ENCODE measurements at places on chromosomes 11 and 22.

- DNase-seq, result no peak
These were observed 562 bp downstream of the DGAT2 start for GRCh38 chr11:75768909-75769771.

DNA sequence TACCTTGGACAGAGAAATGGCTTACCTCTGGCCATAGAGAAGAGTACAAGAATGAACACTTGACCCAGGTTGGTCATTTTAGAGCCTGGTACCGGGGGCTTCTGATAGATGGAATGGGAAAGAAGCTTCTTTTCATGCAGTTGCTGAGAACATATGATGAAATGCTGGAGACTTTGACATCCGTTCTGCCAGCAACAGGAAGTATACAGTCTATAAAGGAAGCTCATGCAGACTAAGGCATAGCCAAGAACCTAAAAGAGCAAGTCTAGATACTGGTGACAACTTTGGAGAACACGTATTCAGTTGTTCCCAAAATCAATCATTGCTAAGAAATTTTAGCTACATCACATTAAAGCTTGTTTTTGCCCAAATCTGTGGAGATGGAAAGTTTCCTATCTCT is 894.6 kb downstream of the METTL15 start:
- DNase-seq, result no peak

- peak; percentile 70 for DNase-seq
These were observed 31.6 kb downstream of the EIF3F start for GRCh38 chr11:8018484-8019313.

DNA sequence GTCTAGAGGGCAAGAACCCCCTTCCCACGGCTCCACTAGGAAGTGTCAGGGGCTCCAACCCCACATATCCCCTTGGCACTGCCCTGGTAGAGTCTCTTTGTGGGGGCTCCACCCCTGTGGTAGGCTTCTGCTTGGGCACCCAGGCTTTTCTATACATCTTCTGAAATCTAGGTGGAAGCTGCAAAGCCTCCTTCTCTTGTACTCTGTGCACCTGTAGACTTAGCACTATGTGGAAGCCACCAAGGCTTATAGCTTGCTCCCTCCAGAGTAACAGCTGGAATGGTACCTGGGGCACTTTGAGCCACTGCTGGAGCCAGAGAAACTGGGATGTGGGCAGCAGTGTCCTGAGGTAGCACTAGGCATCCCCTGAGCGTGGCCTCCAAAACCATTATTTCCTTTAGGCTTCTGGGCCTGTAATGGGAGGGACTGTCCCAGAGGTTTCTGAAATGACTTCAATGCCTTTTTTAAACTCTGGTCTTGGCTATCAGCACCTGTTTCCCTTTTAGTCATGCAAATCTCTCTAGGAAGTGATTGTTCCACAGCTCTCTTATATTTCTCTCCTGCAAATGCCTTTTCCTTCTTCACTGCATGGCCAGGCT is 68.4 kb downstream of the TRAF6 start:
- no peak for DNase-seq

DNA sequence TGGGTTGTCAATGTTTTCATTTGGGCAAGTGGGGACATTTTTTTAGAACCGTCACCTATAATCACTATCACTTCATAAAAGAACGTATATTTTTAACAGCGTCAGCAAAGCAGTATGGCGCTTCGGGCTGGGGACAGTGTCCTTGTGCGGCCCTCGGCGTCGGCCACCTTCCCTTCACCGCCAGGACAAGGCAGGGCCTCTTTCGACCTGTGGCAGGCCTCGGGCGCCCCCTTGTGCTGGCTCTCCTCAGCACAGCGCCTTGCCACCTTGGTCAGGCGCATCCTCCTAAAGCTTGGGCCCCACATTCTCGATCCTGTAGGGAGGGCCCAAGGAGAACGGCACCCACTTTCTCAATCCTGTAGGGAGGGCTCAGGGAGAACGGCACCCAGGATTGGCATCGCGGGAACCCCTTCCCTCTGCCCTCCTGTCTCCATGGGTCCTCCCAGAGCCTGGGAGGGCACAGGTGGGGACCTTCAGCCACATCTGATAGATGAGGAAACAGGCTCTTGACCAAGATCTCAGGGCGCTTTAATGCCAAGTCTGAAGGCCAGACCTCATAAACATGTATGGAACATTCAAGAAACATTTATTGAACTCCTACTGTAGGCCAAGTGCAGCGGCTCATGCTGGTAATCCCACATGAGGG is 11.5 kb upstream of the FADD start:
- peak; percentile 62 for DNase-seq

- no peak for DNase-seq
These were observed 134.6 kb downstream of the ST3GAL4 start for GRCh38 chr11:126489836-126490660.

GRCh38 chr11:17508306-17508705 is 31.7 kb upstream of the ABCC8 start:
- no peak for DNase-seq

- DNase-seq, result no peak
These were observed 36.0 kb downstream of the SYT13 start for GRCh38 chr11:45250035-45250718.

GRCh38 chr22:24506802-24507438 is 11.8 kb downstream of the UPB1 start:
- DNase-seq, result no peak

- DNase-seq, result no peak
These were observed 62.6 kb downstream of the SWAP70 start for GRCh38 chr11:9726321-9727022.

- no peak for DNase-seq
These were observed 430.3 kb downstream of the SOX6 start for GRCh38 chr11:15926071-15926470.

DNA sequence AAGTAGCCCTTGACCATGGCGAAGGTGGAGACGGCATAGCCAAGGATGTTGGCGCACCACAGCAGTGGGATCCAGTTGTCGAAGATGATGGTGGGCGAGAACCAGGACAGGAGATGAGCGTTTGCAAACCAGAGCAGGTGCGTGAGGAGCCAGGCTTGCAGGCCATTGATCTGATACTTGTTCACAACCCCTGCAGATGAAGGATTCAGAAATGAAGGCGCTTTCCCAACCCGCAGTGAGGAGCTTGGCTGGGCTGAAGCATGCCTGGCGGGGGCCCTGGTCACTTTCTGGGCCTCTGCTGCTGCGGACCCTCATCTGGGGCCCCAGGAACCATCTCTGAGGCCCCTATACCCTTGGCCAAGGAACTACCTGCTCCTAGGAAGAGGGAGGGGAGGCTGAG is 6.9 kb downstream of the DHCR7 start:
- no peak for DNase-seq

GRCh38 chr11:69638941-69639681 is 1.8 kb upstream of the CCND1 start:
- peak; percentile 94 for DNase-seq

DNA sequence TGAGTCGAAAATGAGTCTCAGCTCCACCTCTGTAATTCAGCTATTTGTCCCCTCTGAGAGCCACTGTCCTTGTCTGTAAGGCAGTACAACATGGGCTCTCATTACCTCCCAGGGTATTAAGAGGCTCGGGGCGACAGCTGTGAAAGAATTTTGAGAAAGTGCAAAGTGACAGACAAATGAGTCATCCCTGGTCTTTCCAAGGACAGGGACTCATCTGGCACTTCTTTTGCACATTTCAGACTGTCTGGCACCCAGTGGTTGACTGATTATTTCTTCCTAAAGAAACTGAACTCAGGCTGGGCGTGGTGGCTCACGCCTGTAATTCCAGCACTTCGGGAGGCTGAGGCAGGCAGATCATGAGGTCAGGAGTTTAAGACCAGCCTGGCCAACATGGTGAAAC is 62.1 kb upstream of the ARFGAP3 start:
- no peak for DNase-seq

- DNase-seq, result no peak
These were observed 14.6 kb upstream of the SERGEF start for GRCh38 chr11:18027475-18027874.

GRCh38 chr22:44505796-44506354 is 7.8 kb upstream of the RTL6 start:
- no peak for DNase-seq

- DNase-seq, result no peak
These were observed 53.1 kb upstream of the NAV2 start for GRCh38 chr11:19659529-19659928.

- no peak for DNase-seq
These were observed 82.2 kb upstream of the AKIP1 start for GRCh38 chr11:8828580-8829361.

DNA sequence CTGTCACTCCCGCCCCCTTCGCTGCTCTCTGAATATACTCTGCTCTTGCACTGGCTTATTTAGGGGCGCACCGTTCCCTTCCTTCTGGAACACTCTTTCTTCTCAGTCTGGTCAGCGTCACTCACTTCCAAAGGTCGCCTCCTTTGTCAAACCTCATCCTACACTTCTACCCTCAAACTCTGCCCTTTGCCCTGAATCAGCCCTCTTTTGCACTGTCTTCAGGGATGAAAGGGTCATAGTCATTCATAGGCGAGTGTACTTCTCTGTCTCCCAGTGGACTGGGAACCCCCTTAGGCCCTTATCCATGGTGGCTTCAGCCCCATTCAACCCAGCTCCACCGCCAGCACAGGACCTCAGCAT is 15.4 kb downstream of the MOGAT2 start:
- DNase-seq, result no peak

GRCh38 chr22:38312261-38312800 is 4.9 kb downstream of the CSNK1E start:
- no peak for DNase-seq

DNA sequence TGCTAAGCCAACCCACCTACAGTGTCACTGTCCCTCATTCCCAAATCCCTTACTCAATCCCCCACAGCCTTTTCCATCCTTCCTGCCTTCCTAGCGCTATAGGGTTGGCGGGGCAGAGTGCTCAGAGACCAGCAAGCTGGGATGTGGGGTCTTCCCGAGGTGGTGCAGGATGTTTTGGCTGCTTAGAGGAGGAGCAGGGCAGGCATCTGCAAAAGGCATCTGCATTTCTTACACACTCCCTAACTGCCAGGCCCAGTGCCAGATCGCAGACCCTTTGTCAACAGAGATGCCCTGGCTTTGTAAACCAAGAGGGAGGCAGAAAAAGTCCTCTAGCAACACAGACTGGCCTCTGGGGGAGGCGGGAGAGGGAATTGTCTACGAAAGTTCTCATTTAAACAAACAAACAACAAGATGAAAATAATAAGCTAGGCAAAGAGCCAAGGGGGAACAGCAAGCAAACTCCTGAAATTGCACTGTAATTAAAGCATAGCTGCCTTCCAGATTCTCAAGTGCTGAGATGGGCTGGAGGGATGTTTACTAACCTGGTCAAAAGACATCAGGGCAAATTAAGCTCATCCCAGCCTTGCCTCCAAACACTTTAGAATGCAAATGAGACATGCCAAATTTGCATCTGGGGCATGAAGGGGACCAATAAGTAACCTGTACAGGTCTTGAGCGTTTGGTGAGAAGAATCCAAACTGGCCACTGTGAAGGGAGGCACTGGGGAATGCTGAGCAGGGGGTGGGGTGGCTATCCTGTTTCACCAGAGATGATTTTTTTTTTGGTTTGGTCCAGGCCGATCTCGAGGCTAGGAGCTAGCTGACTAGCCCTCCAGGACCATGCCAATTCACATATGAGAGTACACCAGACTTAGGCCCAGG is 38.1 kb upstream of the ADA2 start:
- DNase-seq, result no peak

- DNase-seq, result no peak
These were observed 6.1 kb downstream of the CTSF start for GRCh38 chr11:66562275-66562674.

DNA sequence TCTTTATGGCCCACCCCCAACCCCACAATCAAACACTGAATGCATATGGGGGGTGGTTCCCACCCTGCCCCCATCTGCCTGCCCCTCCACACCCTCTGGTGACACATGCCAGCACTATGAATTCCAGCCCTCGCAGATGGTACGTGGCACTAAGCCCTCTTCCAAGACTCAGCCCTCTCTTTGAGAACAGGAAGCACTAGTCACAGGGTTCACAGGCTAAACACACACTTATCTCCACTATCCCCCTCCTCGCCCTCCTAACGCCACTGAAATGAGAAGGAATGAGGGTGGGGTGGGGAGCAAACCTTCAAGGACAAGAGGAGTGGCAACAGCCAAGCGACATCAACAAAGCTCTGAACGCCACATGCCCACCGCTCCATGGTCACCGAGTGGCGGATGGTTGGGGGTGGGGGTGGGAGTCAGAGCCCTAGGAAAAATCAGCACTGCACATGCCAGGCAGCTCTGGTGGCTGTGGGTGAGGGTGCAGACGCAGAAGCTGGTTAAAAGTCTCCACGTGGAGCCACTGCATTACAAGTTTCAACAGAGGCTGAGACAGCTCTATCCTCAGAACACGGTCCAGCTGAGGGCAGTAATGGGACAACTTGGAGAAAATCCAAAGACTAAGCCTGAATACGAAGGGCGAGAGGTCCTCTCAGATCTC is 33.6 kb downstream of the TMEM184B start:
- DNase-seq, result no peak

- DNase-seq, result no peak
These were observed 20.3 kb upstream of the PGM2L1 start for GRCh38 chr11:74418509-74418895.

DNA sequence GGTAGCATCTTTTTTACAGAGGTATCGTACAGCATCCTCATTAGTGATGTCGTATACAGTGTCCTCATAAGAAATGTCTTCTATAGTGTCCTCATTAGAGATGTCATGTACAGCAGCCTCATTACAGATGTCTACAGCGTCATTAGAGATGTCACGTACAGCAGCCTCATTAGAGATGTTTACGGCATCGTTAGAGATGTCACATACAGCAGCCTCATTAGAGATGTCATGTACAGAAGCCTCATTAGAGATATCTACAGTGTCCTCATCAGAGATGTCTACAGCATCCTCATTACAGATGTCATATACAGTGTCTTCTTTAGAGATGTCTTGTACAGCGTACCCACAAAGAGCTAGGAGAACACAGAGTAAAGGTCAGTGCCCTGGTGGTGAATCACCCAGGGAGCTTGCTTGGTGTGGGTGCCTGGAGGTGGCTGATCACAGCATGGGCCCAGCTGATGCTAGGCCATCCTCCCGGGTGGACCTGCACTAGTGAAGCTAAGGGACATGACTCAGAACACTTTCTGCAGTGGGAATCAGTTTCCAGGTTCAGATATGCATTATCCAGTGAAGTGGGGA is 109.2 kb downstream of the IGLL1 start:
- no peak for DNase-seq

- no peak for DNase-seq
These were observed 74.5 kb upstream of the LMO1 start for GRCh38 chr11:8338138-8338537.

DNA sequence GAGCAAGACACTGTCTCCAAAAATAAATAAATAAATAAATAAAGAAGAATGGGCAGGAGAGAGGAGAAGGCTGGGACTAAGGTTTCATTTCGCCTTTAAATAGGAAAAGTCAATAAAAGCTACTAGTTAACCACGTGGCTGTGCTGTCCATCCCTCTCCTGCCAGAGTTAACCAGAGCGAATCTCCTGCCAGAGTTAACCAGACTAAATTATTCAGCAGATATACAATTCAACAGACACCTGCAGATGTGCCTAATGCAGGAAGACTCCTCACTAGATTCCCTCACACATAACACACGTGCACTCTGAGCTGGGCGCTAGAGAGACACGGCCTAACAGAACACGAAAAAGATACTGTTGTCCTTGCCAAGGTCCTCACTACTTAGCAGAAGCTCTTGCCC is 156.1 kb downstream of the IGLL1 start:
- DNase-seq, result no peak
